ENCODE measurements at places on chromosomes 7 and 10.

DNA sequence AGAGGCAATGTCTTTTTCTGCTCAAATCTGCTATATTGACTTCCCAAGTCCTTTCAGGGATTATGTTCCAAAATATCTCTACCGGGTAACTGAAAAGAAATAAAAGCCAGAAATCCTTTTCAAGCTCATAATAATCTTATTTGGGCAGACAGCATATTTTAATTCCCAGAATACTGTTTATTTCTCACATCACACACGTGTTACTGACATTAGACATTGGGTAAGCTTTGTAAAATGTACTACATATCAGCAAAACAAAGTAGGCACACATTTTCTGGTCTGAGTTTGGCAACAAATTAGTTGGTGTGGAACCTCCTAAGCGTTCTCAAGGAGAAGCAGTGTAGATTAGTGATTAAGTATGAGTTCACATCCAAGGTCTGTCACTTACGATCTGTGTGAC is 10.4 kb upstream of the PTPRZ1 start:
- DNase-seq: no peak

GRCh38 chr7:50779427-50779826 is 3.3 kb downstream of the GRB10 start:
- DNase-seq: no peak

DNA sequence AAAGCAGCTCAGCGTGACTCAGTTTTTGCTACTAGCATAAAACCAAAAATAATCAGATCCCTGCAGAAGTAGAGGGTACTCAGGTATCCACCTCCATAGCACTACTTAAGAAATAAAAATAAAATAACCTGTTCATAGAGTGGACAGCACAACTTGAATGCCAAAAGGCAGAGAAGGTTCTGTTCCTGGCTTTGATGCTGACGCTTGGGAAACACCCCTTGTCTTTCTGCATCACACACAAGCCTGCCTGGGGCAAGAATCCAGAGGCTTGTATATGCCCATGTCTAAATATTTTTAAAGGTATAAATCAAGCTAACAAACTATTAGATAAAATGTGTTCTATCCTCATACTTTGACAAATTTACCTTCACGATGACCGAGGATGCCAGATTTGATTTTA is 207.3 kb downstream of the KIAA1217 start:
- DNase-seq: no peak

DNA sequence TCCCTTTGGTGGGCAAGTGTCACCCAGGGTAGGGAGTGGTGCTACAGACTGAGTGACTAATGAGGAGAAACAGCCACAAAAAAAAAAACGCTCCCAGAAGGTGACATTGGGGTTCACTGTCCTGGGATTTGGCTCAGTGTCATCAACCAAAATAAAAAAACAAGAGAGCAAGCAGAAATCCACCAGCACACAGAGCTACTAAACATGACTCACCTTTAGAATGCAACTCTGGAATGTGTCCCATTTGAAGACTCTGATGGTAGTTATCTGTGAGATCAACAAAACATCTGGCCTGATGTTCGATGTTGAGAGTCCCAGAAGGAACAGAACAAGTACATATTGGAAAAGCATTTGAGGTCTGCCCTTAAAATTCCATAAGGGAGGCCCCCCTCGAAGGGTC is 200.3 kb upstream of the LYZL2 start:
- no peak for DNase-seq

GRCh38 chr7:5349437-5350173 is 66.9 kb downstream of the SLC29A4 start:
- DNase-seq: no peak

- no peak for DNase-seq
Observed at GRCh38 chr7:48244864-48245271, 73.6 kb downstream of the ABCA13 start.

GRCh38 chr7:15490291-15490690 is 71.5 kb downstream of the AGMO start:
- no peak for DNase-seq

DNA sequence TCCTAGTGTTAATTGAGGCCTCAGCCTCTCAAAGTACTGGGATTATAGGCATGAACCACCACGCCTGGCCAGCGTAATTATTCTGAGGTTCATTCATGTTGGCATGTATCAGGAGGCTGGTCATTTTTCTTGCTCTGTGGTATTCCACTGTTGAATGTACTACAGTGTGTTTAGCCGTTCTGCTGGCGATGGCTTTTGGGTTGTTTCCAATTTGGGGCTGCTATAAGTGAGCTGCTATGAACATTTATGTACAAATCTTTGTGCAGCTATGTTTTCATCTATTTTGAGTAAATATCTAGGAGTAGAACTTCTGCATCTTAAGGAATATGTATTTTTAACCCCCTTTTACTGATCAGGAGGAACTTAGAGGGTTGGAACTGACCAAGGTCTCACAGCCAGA is 145.8 kb downstream of the AUTS2 start:
- DNase-seq: no peak

DNA sequence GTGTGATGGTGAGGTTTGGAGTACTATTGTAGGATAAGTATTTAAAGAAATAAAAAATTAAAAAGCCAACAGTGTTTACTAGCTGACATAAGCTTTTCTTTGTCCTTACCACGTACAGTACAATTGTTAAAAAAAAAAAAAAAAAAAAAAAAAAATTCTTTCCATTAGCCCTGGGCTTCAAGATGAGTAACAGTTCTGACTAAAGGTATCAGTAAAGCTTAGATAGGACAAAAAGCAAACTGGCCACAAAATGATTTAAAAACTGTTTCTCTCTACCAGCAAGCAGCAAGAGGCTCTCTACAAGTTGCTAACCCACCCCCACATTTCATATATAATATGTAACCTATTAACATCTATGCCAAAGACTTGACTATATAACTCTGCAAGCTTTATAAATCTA is 17.5 kb downstream of the HYCC1 start:
- no peak for DNase-seq

GRCh38 chr10:101644002-101644401 is 51.0 kb downstream of the FBXW4 start:
- DNase-seq: no peak

GRCh38 chr7:17126413-17127268 is 171.8 kb upstream of the AHR start:
- no peak for DNase-seq

DNA sequence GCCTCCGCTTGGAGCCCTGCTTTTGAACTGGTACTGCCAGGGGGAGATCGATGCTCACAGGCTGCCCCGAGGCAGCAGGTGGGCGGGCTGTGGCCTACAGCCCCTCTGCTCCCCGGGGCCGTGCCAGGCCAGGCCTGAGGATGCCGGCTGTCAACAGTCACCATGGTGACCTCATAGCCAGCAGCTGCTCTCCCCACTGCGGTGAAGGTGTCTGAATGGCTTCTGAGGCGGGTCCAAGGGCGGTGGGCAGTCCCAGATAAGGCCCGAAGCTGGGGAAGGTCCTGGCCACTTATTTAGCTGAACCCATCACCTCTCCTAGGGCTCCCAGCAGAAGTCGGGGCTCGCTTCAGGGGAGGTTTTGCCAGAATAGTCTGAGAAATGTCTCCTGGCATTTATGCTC is 179.3 kb downstream of the ARHGAP12 start:
- no peak for DNase-seq

- DNase-seq: no peak
Observed at GRCh38 chr7:121561717-121562116, 165.6 kb upstream of the FAM3C start.

DNA sequence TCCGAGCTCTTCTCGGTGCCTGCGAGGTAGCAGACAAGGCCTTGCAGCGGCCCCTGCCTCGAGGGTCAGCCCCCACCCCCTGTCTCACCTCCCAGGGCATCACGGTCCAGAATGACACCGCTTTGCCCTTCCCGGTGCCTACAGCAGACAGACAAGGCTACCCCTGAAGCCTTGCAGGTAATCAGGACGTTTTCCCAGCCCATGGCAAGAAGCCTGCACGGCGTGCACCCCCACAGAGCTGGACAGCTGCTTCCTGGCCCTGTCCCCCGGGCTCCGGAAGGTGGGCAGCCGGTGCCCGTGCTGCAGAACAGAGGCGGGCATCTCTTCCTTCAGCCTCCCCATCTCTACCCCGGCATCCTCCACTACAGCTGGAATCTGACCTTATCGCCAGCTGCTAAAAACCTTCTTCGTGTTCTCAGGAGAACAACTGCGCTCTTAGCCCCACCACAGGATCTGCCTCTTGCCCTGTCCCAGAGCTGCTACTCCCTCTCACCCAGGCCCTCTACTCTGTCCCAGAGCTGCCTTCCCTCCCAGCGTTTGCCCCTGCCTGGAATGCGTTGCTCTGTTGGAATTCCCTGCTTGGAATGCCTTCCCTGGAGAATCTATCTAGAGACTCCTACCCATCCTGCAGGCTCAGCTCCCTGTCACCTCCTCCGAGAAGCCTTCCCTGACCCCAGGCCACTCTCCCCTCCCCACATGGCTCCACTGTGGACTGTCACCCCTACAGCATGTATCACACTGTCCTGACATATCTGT is 4.7 kb downstream of the MYL10 start:
- no peak for DNase-seq

DNA sequence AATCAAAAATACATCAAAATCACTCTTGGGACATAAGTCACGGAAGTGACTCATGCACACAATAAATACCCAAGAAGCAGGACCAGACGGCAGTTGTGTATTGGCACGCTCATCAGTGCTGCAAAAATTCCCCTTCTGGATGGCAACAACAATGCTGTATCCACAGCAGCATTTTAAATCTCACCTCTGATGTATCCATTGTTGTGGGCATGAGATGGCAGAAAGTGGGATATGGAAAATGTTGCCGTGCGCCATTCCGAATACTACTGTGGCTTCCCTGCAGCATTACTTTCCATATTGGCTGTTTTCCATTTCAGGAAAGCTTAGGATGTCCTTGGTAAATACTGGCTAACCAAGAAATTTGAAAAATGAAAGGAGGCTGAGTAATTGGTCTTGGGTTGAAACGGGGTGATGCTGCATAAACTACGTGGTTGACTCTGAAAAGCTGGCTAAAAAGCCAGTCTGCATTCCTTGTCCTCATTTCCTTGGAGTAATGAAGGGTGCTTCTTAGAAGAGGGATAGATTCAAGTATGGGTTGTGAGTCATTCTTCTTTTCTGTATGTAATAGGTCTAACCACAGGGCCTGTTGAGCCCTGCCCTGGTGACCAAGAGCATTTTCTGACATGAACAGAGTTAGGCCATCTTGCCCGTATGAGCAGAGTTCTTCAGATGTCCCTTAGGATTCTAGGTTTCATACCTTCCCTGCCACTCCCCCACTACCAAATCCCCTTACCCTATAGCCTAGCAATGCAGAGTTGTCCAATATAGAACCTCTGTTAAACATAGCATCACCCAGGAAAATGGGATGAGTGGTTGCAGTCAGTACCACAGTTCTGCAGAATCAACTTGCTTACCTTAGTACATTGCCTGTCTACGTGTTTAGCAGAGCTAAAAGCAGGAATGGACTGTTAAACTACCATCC is 36.3 kb upstream of the TOMM7 start:
- no peak for DNase-seq

Measured in stimulated activated CD4-positive, alpha-beta T cell treated with anti-CD3 and anti-CD28 coated beads, Interleukin-1b, Interleukin-23, amount 100 ng/mL, for 1 hour (primary cell).